ENCODE measurements at places on chromosomes 11 and 22.

- DNase-seq, result no peak
These were observed 22.1 kb upstream of the IGLL5 start for GRCh38 chr22:22865311-22866072.

DNA sequence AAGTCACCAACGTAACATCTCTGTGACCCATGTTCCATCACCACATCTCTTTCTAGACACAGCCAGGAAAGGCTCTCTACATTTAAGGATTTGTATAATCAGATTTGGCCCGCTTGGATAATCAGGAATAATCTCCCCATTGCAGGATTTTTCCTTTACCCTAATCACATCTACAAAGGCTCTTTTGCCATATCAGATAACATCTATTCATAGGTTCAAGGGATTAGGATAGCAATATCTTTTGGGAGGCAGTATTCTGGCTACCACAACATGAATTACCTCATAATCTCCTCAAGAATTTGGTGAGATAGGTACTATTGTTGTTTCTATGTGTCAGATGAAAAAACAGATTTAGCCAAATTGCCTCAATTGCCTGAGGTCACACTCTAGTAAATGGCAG is 142.8 kb upstream of the UBASH3B start:
- no peak for DNase-seq

- DNase-seq, result no peak
These were observed 7.2 kb downstream of the COA4 start for GRCh38 chr11:73869332-73869949.

DNA sequence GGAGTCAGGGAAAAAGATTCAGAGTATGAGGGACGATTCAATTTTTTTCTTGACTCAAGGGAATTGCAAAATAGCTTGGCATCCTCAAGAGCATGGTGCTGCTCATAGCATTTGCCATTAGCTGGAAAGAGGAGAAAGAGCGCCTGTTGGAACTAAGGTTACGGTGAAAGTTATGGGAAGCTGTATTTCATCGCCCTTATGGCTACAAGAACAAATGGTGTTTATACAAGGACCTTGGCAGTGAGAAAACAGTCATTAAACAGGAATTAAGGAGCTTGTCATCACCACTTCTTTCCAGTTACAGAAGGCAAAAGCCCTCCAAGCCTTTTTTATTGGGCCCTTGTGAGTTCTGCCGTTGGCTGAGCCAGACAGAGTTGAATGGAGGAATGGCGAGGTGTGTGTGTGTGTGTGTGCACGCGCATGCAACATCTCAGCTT is 74.2 kb downstream of the ALX4 start:
- peak; percentile 66 for DNase-seq

GRCh38 chr11:60788401-60789125 is 3.4 kb downstream of the MS4A10 start:
- no peak for DNase-seq

- DNase-seq, result no peak
These were observed 237.3 kb downstream of the LARGE1 start for GRCh38 chr22:33682927-33683326.

GRCh38 chr11:68271781-68272608 is at the start of gene C11orf24:
C11orf24 (minus strand) TSS chr11:68271973; CDS start chr11:68263767, 8,206 bp downstream.
- peak; percentile 96 for DNase-seq

- peak; percentile 90 for DNase-seq
These were observed 7.8 kb upstream of the MMP3 start for GRCh38 chr11:102850973-102851745.

- DNase-seq, result no peak
These were observed 63.7 kb upstream of the NNMT start for GRCh38 chr11:114232400-114233059.

DNA sequence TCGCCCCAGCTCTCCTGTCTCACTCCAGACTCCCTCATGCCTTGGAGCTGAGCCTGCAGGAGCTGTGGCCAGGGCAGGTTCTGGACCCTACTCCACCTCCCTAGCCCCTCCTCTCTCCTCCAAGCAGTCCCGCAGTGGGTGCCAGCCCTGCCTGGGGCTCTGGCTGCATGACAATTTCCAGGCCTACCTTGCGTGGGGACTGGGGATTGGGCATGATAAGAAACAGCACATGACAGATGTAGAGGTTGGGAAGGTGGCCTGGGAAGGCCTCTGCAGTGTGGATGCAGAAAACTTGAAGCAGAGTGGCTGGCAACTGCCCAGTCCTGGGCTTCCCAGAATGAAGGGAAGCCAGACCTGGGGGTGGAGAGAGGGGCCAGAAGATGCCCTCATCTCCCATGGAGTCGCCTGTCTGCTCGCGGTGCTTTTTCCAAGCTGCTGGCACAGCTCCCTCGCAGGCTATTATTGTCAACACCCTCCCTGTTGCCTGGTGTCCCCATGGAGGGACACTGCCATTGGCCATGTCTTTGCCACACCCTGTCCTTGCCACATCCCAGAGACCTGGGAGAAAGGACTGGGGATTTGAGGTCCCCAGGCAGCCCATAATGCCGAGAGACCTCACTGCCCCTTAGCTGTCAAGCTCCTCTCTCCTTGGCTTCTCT is 48.9 kb upstream of the CDON start:
- DNase-seq, result no peak

DNA sequence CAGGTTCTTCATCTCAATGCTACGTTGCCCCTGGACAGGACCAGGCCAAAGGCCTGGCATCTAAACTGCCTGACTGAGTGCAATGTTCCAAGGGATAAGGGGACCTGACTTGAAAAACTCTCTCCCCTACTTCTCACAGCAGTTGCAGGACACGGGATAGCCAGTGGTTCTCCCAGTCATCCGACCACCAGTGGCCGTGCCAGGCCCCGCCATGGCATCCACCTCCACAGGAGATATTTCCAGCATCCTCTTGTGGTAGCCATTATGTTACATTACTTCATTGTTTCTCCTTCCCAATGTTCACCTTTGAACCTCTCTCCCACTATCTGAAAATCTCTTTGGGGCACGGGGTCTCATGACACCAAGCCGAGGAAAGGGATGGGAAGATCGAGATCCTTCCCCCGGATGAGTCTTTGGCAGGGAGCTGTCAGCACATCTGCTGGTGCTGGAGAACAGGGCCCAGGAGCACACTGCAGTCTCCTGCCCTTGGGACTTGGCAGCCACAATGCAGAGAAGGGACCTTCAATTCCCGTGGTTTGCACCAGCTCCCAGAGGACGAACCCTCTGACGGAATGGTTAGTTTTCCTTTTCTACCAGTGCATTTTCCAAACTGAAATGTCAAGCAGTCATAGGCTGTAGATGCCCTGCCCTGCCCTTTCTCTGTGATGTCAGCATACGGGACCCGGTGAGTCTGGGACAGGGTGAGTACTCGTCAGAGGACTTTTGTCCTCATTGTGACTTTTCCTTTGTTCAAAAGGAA is 121.2 kb downstream of the ETS1 start:
- DNase-seq, result no peak

DNA sequence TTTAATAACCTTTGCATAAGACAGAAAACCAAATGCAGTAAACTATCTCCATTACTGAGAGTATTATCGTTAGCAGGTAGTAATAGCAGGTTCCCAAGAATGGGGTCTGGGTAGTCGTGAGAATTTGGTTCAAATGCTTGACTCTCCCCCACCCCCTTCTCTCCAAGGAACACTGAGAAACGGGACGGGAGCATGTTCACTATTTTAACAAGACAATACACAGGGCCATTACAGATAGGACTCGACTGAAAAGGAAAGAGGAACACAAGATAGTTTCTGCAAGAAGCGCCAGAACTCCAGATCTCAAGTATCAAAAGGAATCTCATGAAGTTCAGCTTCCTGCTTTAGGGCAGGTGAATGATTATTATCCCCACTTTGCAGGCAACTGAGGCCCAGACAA is 27.0 kb downstream of the KMT5B start:
- no peak for DNase-seq

- DNase-seq, result no peak
These were observed 7.1 kb upstream of the CDC42EP2 start for GRCh38 chr11:65307298-65308229.

DNA sequence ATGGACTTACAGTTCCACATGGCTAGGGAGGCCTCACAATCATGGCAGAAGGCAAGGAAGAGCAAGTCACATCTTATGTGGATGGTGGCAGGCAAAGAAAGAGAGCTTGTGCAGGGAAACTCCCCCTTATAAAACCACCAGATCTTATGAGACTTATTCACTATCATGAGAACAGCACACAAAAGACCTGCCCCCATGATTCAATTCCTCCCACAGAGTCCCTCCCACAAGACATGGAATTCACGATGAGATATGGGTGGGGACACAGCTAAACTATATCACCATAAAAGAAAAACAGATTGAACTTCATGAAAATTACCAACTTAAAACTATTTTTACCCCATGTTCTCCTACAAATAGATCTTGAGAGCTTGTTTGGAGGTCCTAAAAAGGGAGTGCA is 19.6 kb downstream of the ENTHD1 start:
- DNase-seq, result no peak

- DNase-seq, result no peak
These were observed 36.7 kb downstream of the CD6 start for GRCh38 chr11:61007956-61008896.

GRCh38 chr11:28659716-28660348 is 551.6 kb downstream of the METTL15 start:
- DNase-seq, result no peak

DNA sequence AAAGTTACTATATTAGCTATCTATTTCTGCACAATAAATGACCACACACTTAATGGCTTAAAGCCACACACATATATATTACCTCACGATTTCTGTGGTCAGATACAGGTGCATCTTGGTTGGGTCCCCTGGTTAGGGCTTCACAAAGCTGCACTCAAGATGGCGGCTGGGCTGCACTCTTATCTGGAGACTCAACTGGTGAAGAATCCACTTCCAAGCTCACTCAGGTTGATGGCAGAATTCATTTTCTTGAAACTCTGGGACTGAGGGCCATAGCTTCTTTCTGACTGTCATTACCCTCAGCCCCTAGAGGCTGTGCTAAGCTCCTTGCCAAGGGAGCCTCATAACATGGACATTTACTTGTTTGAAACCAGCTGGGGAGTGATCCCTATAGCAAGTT is 5.1 kb upstream of the MS4A10 start:
- no peak for DNase-seq

DNA sequence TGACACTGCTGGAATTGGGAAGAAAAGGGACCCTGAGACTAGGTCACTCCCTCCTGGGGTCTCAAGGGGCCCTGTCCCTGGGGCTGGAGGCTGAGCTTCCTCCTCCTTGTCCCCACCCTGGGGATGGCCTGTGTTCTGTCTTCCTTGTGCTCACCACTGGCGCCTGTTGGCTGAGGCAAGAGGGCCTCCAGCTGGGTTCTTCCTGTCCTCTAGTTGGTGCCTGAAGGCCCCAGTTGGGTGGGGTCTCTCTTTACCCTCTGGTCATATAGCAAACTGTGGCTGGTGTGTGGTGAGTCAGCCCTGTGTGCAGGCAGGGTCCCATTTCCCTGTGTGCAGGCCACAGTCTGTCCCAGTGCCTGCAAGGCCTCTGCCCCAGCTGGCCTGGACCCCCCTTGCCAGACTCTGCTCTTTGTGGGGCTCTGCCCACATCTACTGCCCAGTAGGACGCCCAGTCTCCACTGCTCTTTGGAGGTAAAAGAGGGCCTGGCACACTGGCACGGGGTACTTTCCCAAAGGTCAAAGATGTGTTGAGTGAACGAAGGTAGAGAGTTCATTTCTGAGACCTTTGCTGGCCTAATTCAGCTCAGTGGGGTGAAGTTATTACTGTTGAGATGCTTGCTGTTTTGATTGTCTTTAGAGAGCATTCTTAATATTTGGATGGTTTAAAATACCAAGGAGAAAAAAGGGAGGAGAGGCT is 55.1 kb upstream of the CLDN5 start:
- peak; percentile 24 for DNase-seq

- DNase-seq, result no peak
These were observed 44.7 kb downstream of the FLRT1 start for GRCh38 chr11:64080390-64080789.

GRCh38 chr11:118152552-118153471 is at the start of gene SCN4B:
SCN4B (minus strand) TSS chr11:118152823; CDS start chr11:118152673, 150 bp downstream.
- peak; percentile 46 for DNase-seq

DNA sequence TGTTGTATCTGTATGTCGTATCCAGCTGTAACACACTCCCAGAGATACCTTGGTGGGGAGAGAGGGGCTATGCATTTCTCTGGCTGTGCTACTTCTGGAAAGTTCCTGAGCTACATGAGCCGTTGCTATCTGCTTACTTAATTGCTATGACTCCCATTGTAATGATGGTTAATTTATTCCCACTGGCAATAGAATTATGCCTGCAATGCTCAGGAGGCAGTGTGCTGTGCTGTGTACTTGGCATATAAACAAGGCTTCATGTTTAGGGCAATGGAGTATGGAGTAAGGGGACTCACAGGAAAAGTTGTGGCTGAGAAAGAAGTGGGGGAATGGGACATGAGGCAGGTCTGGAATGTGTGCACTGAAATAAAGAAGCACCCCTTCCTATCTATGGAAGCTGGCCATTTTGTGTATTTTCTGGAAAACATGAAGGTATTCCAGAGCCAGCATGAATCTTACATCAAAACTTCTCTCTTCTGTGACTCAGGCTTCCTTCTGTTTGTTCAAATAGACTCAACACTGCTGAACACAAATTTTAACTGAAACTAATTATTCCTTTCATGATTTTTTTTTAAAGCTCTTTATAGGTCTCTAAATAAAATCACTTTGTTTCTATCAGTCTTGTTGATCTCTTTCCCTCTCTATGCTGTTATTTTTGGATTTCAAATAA is 40.6 kb downstream of the CD44 start:
- no peak for DNase-seq

- no peak for DNase-seq
These were observed 4.3 kb upstream of the FLI1 start for GRCh38 chr11:128689591-128689947.

Data from fibroblast of skin of scalp (primary cell).